ENCODE measurements at places on chromosomes 7 and 10. TPM values are rescaled to one million over a fixed set of nuclear protein-coding genes. Genes with fewer than 3 reads are reported as not detected.

DNA sequence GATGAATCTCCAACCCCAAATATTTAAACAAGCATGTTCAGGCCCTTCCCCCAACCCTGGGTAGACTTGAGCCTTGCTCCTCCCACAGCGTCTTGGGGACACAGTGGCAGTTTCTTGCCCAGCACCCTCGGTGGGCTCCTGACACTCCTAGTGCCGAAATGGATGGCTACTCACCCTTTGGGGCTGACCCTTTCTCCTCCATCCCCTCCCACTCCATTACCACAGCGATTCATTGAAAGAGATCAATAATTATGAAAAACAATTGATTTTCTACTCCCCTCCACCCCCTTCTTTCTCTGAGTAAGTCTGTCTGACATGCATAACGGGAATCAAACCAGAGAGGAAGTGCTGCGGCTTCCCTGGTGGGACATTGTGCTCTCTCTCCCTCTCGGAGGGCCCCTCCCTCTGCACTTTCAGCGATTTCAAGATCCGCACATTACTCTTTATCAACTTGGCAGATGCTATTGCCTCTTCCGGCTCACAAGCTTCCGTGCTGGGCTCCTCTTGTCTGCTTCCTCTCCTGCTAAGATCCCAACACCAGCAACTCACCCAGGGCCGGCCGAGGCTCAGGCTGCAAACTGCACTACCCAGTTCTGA, 79.0 kb upstream of the PLXNA4 start:
- peak; percentile 57 for DNase-seq

DNA sequence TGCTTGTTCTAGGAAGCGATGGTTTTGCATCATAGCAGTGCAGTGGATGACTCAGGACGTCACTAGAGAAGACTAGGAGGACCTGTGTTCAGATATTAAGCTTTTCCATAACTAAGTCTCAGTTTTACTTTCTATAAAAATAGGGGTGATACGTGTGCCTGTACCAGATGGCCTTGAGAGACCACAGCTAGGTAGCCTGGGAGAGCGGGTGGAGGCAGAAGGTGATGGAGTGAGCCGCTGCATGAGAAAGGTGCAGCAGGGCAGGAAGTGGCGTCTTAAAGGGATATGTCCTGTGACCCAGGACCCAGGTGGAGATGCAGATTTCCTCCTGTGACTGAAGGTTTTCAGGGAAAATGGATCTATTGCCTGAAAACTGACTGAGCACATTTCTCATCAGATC, 304.9 kb downstream of the CDC14C start:
- DNase-seq, result no peak

GRCh38 chr10:68208424-68209042, 23.4 kb downstream of the ATOH7 start:
- no peak for DNase-seq

DNA sequence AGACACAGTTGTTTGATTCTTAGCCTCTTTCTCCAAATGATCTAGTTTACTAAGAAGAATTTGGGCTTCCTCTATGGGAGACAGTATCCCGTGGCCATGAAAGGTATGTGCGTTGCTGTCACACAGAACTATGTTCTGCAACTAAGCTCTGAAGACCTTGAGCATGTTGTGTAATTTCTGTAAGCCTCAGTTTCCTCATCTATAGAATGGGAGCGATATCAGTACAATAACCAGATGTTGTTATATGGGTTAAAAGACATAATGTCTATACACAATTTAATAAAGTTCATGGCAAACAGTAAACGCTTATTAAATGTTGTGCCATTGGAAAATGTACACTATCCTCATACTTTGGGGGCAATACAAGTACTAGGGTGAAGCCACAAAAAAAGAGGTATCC, 185.5 kb upstream of the ASAH2 start:
- DNase-seq, result no peak

Gene ADRA2A
- not detected for total RNA-seq

DNA sequence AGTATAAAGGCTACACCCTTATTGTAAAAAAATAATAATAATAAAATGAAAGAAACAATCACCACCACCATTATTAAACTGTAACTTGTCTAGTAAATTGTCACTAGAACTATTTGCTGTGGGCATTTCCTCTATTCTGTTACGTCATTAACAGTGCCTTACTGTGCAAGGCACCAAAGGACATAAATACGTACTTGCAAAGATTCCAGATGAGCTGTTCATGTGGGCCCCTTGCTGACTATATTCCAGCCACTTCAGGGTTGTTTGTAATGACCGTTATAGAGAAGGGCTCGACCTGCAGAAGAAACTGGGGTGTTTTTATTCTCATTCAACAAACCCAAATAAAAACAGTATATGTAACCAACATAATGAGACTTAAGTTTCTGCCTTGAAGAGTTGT, 60.4 kb downstream of the KLRG2 start:
- DNase-seq, result no peak

Gene MYPN
- not detected for total RNA-seq

- DNase-seq, result no peak
These were observed 5.8 kb downstream of the ZNF365 start for GRCh38 chr10:62380016-62380415.

- no peak for DNase-seq
These were observed 14.0 kb upstream of the AKR1E2 start for GRCh38 chr10:4812046-4812445.

Gene STAG3
- total RNA-seq, result 7.7 TPM

- DNase-seq, result no peak
These were observed 48.1 kb upstream of the PLEKHA1 start for GRCh38 chr10:122326385-122326784.

Gene AP3M1
- 38.8 TPM for total RNA-seq

Gene GIMAP5
- total RNA-seq, result 296 TPM

DNA sequence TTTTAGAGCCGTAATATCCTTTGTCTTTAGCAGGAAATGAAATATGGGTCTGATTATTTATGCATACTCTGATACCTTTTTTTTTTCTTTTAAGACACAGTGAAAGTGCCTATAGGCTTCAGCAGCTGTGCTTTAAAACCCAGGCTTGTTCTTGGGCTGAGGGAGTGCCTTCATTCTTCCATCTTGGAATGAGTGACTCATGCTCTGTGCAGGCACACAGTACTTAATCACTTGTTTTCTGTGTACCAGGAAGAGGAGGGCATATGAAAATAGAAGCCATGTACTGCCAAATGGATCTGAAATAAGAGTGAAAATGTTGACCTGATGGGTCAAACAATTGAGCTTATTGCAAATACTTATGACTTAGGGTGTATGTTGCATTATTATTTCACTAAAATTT, 12.0 kb downstream of the INPP5F start:
- DNase-seq, result no peak

DNA sequence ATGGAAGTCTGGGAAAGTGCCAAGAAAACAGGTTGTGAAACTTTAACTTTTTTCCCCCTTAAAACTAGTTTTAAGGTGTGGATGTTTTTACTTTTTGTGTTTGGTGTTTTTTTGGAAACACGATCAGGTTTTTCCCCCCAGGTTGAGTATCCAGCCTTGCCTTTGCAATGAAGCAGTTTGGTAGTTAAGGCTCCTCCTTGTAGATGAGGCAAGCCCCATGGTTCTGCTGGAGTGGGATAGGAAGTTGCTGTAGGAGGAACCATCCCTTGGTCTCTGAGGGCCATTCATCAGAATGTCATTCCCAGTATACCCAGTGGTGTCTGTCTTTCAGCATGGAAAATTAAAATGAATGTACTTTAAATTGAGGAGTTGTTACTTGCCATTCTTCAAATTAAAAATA, 2.7 kb downstream of the CUL1 start:
- no peak for DNase-seq

- DNase-seq, result no peak
These were observed 128.9 kb downstream of the ZNF438 start for GRCh38 chr10:30902621-30903396.

GRCh38 chr10:120022357-120022756, 129.8 kb downstream of the SEC23IP start:
- DNase-seq, result no peak

Gene IFIT1B
- total RNA-seq, result not detected

DNA sequence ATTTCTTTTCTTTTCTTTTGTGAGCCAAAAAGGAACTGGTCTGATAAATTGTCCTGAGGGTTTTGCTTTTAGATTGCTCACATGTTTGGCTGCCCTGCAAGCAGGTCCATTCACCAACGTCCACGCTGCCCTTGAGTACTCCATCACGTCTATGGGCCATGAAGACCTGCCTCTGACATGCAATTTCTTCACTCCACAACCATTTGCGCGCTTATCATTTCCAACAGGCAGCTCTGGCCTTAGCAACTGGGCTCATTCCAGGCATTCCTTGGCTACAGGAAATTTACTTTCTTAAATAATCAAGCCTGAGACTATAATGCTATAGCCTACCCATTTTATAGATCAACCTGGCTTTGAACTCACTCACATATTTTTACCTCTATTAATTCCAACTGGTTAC, 408.3 kb upstream of the C7orf33 start:
- DNase-seq, result no peak

Gene KIAA1549
- total RNA-seq, result 0.11 TPM

- no peak for DNase-seq
These were observed 3.1 kb upstream of the ANTXRL start for GRCh38 chr10:46283580-46284285.

Gene DRGX
- total RNA-seq, result not detected

DNA sequence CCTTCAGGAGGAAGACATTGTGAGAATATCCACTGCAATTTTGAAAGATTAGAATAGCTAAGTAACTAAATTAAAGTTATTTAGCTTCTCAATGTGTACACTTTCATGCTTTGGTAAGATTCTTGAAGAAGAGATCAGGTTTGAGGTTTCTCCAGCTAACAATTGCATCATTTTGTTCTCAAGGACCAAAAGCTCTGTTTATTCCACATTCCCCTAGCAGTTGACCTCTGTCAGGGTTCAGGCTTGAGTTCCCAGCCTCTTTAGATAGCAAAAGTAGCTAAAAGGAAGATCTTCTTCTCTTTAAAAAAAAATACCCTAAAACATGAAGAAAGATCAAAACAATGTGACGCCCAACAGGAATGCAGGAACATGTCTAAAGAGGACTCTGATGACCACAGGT, 179.4 kb upstream of the IGFBP3 start:
- no peak for DNase-seq

GRCh38 chr7:1673581-1674118, 3.6 kb downstream of the ELFN1 start:
- no peak for DNase-seq
